ENCODE measurements at places on chromosomes 11 and 22. TPM values are rescaled to one million over a fixed set of nuclear protein-coding genes. Genes with fewer than 3 reads are reported as not detected.

DNA sequence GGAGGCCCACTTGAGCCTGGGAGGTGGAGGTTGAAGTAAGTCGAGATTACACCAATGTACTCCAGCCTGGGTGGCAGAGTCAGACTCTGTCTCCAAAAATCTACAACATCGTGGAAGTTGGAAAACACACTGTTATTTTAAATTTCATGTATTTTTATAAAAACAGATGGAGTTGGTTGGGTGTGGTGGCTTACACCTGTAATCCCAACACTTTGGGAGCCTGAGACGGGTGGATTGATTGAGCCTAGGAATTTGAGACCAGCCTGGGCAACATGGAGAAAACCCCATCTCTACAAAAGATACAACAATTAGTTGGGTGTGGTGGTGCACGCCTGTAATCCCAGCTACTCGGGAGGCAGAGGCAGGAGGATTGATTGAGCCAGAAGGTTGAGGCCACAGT, 52.0 kb upstream of the CLTCL1 start:
- ATAC-seq = no peak

DNA sequence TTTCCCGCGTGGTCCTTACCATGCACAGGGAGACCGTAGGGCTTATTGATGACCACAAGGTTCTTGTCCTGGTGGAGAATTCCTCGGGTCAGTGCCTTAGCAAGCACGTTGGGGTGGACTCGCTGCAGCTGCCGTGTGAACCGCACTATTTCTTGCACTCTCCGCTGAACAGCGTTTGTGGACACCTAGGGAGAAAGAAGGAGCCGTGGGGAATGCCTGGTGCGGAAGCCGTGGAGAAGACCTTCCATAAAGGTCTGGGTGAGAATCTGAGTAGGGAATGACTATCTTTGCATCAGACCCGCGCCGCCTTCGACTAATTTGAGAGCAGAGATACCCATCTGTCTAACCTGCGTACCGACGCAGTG, 597 bp downstream of the RPUSD4 start:
- peak; percentile 2 for ATAC-seq

Gene DDI1
- not detected for total RNA-seq

GRCh38 chr11:68579455-68579854, 104.9 kb upstream of the GAL start:
- no peak for ATAC-seq

DNA sequence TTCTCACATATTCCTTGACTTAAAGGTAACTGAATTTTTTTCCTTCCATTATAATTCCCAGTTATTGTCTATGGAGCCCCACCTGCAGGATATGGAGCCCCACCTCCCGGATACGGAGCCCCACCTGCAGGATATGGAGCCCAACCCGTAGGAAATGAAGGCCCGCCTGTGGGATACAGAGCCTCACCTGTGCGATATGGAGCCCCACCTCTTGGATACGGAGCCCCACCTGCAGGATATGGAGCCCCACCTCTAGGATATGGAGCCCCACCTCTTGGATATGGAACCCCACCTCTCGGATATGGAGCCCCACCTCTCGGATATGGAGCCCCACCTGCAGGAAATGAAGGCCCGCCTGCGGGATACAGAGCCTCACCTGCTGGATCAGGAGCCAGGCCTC, 28.1 kb downstream of the WBP2NL start:
- ATAC-seq = no peak

DNA sequence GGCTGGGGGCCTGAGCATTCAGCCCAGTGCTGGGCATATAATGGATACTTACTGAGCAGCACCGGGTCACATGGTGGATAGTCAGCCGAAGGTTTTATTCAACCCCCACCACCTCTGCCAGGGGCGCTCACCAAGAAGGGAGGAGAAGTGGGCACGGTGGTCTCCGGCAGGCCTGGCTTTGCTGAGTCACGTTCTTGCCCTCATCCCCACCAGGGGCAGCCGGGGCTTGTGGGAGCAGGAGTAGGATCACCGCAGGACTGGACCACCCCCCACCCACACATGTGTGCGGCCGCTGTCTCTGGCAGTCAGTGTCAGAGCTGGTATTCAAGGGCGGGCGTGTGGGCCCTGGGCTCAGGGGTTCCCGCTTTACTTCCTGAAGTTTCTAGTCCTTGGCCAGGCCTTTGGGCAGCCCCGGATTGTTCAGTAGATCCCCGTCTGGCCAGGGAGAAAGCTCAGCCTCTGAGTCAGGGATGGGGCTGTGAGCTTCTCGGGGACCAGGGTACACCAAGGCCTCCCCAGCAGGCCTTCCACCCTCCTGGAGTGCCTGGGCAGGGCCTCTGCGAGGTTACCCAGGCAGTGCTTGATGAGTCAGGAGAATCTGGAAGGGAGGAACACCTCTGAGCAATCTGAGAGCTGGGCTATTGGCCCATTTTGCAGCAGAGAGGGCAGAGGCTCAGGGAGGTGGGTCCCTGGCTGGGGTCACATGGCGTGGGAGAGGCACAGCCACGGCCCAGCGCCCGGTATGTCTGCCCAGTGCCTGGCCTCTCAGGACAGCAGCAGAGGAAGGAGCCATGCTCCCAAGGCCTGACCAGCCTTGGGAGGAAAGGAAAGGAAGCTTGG, 60.6 kb downstream of the RTL6 start:
- ATAC-seq = no peak

DNA sequence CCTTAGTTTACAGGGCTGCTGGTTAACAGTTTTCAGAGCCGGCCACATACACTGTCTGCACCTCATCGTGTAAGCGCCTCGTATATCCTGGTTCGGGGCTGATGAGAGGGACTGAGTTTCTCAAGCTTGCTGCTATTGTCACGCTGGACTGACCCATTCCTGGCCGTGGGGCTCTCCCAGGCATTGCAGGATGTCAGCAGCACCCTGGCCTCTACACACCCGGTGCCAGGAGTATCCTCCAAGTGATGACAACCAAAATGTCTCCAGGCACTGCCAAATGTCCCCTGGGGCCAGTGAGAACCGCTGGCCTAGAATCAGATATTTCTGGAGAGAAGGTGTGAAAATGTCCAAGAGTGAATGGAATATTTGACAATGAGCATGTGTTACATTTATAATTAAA, 82.8 kb downstream of the ST3GAL4 start:
- no peak for ATAC-seq

GRCh38 chr11:133107763-133108162, 424.5 kb downstream of the OPCML start:
- ATAC-seq = no peak

Gene LAMTOR1
- 120 TPM for total RNA-seq

Gene GGTLC2
- not detected for total RNA-seq

Gene LSP1
- total RNA-seq = not detected

Gene KRTAP5-1
- total RNA-seq = 3.6 TPM

Gene CEND1
- total RNA-seq = 19.8 TPM

Gene NEFH
- 16.4 TPM for total RNA-seq

Gene ASRGL1
- 3.1 TPM for total RNA-seq

- no peak for ATAC-seq
Measured at GRCh38 chr22:49587987-49588386, 239.7 kb downstream of the BRD1 start.

DNA sequence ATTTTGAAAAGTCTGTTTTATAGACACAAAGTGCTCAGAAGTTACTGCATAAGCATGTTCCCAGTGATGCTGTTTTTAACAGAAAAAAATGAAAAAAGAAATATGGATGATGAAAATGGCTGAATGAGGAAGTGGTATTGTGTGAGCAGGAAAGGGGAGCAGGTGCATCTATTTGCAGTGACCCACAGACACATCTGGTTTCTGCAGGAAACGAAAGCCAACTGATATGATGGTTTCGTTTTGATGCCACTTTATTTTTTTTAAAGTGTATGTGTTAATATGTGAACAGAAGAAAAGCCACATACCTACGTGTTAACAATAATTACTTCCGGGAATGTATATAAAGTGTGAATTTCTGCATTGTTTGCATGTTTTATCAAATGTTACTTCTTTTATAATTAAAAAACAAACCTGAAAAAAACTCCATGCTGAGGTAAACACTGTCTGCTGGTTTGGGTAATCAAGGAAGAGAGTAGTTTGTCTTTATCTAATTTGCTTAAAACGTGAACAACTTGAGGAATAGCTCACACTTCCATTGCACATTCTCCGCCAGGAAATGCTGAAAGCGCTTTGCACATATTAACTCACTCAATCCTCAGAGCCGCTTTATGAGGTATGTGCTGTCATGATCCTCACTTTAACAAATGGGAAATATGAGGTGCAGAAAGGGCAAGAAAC, 1335.9 kb downstream of the TBC1D22A start:
- no peak for ATAC-seq

Gene GPR83
- 8.6 TPM for total RNA-seq

DNA sequence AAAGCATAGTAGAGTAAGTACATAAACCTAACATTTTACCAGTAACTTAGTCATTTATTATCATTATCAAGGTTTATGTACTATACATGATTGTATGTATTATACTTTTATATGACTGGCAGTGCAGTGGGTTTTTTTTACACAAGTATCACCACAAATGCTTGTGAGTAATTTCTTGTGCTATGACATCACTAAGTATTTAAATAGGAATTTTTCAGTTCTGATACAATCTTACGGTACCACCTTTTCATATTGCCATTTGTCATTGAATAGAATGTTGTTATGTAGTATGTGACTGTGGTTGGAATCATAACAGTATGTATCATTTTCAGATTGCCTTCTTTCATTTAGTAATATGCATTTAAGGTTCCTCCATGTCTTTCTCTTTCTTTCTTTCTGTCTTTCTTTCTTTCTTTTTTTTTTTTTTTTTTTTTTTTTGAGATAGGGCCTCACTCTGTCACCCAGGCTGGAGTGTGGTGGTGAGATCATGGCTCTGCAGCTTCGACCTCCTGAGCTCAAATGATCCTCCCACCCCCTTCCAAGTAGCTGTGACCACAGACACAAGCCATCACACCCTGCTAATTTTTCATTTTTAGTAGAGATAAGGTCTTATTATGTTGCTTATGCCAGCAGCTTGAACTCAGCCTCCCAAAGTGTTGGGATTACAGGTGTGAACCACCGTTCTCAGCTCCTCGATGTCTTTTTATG, 18.6 kb downstream of the ATM start:
- no peak for ATAC-seq

DNA sequence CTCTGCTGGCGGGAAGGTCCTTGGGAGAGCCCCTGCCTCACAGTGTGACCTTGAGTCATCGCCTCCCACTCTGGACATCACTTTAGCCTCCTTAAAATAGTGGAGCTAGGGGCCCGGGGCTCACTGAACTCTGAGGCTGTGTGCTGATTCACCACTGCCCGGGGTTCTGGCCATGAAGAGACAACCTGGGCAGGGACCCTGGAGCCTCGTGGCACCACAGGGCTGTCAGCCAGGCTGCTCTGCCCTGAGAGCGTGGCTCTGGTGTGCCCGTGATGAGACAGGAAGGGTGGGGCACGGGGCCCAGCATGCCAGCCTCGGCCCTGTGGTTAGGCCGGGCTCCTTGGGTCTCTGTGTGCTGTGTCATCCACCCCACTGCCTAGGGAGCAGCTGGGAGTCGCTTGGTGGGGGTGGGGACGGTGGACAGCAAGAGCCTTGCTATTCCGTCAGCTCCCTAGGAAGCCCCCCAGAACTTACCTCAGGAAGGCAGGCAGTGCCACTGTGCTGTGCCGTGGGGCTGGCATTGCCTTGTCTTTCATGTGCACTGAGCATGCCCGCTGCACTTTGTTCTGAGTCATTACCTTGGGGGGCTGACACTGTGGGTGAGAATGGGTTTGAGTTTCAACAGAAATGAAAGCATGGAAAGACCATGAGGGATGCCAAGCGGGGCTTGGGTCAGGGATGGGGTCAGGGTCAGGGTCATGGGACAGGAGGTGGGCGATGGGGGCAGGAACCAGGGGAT, 31.7 kb downstream of the TPCN2 start:
- no peak for ATAC-seq

DNA sequence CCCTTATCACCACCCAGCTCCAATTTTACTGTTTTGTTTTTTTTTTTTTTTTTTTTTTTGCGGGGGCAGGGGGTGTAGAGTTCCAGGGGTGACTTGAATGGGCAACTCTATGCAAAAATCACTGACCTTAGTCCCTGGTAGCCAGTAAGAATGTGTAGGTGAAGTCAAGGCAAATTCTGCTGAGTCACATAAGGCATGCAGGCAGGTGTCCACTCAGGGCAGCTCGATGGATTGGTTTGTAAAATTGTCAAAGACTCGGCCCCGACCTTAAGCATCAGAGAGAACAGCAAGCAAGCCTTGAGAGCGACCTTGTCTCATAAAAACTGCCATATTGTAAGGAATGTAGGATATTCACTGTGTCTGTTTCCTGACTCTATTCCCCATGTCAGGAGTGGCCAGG, 151.3 kb upstream of the SEZ6L start:
- no peak for ATAC-seq

- peak; percentile 99 for ATAC-seq
Measured at GRCh38 chr11:112219476-112220232, 6.6 kb upstream of the PTS start.

DNA sequence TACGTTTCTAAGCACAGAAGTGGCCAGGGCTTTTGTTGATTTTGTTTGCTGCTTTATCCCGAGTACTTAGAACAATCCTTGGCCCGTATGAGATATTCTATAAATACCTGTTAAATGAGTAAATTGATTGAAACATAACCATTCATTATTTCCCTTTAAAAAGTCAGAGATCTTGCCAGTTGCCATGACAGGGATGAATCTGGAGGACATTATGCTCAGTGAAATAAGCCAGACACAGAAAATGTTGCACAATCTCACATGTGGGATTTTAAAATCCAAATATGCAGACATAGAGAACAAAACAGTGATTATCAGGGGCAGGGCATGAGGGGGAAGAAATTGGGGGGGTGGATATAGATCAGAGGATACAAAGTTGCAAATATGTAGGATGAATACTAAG, 1240.1 kb downstream of the LRRC4C start:
- ATAC-seq = no peak

Gene GRM5
- total RNA-seq = 3.1 TPM

DNA sequence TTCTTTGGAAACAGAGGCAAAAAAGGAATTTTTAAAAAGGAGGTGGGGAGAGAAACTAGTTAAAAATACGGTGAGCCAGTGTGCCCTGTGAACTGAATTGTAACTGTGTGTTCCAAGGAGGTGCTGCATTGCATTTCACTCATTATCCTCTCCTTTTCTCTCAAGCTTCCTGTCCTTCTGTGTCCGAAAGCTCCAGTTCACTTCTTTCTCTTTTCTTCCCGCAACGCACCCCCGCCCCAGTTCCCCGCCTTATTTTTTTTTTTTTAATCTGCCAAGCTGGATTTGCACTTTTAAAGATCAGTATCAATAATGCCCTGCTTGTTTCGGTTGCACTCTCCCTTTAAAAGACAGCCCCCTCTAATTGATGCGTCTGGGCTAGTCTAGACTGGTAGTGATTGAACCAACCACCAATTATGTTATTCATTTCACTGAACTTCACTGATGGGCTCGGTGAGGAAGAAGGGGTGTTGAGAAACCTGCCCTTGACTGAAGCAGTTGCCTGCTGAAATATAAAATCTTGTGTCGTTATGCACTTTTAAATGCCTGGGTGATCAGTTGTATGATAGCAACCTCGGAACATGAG, 18.5 kb downstream of the BLID start:
- ATAC-seq = peak; percentile 35

Data from motor neuron (in vitro differentiated cells).